ENCODE measurements at places on chromosomes 16 and 17. TPM values are rescaled to one million over a fixed set of nuclear protein-coding genes. Genes with fewer than 3 reads are reported as not detected.

ITGB4 gene
- total RNA-seq: 77.6 TPM

RASL10B gene
- not detected for total RNA-seq

RDM1 gene
- 2.6 TPM for total RNA-seq

ARMC5 gene
- 10.2 TPM for total RNA-seq

Data from A549 treated with GW870086 at 1 μM for 4 hours (cell line).